NB4 (cell line): ENCODE measurements at places on chromosomes 1 and 21.

GRCh38 chr1:233912909-233913308 lies 8.4 kb downstream of the SLC35F3 start:
- DNase-seq: no peak

DNA sequence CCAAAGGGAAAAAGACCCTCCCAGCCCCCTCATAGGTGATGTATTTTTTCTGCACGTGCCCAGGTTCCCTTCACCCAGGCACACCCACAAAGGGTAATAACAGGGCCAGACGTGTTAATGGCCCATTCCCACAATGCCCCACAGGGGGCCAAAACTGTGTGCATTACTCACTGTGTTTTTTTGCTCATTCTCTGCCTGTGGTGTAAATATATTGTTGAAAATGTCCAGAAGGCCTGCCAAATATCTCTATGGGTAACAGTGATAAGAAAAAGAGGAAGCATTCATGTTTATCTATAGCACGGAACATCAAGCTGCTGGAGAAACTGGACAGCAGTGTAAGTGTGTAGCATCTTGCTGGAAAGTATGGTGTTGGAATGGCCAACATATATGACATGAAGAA lies 21.9 kb downstream of the RHEX start:
- peak; percentile 91 for DNase-seq

GRCh38 chr1:1034439-1034781 lies 14.5 kb downstream of the AGRN start:
- DNase-seq: no peak

- DNase-seq: no peak
Observed at GRCh38 chr1:48123647-48124046, 98.9 kb upstream of the SLC5A9 start.

GRCh38 chr1:87295445-87296110 lies 33.1 kb upstream of the LMO4 start:
- DNase-seq: no peak

GRCh38 chr1:59039551-59039950 lies 255.7 kb upstream of the JUN start:
- DNase-seq: no peak

DNA sequence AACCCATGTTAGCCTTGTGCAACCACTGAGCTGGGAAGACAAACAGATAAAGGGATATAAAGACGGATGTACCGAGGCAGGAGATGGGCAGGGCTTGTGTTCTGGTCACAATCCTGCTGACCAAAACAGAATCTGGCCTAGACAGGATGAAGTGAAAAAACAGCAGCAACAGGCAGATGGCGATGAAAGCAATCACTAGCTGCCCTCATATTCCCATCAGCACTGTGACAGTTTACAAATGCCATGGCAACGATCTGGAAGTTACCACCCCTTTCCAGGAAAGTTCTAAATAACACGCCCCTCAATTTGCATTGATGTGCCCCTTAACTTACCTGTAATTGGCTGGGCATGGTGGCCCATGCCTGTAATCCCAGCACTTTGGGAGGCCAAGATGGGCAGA lies 40.6 kb upstream of the CD46 start:
- DNase-seq: peak; percentile 6

DNA sequence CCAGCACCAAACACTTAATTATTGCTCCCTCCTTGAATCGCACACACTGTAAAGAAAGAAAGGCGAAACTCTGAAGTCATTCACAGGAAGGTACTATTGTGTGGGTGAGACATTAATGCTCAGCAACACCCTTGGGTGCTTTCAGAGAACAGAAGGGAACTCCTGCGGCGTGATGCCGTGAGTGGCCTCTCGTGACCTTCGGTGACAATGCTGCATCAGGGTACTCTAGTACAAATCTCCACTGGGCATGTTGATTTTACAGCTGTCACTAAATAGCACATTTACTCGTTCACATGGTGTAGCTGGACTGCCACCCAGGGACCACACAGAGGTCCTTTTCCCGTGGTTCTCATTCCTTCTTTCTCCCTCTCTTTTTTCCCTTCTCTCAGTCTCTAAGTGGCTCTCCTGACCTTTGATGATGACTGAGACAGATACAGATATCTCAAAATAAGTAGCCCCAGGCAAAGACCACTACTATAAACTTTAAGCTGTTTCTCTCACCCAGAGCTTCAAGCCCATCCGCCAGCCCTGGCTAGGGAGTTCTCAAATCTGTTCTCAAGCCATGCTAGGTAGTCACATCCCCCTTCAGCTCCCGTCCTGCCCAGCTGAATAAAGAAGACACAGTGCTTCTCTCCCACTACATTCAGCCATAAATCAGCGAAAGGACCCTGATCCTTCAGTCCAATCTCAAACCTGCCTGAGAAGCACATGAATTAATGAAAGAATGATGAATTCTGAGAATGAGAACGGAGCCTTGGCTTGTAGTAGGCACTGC lies 223.4 kb upstream of the FMN2 start:
- no peak for DNase-seq

- DNase-seq: peak; percentile 15
Observed at GRCh38 chr1:207313131-207313530, 8.3 kb upstream of the CD55 start.

GRCh38 chr1:1510912-1511532 lies 940 bp upstream of the ATAD3A start:
- DNase-seq: peak; percentile 44

- DNase-seq: no peak
Observed at GRCh38 chr1:204177133-204177532, 11.0 kb upstream of the REN start.

- DNase-seq: no peak
Observed at GRCh38 chr1:40256401-40257084, 1.5 kb upstream of the ZMPSTE24 start.

- DNase-seq: peak; percentile 54
Observed at GRCh38 chr1:214332946-214333798, 52.2 kb downstream of the SMYD2 start.

- DNase-seq: no peak
Observed at GRCh38 chr21:36828891-36829515, 130.1 kb downstream of the SIM2 start.

DNA sequence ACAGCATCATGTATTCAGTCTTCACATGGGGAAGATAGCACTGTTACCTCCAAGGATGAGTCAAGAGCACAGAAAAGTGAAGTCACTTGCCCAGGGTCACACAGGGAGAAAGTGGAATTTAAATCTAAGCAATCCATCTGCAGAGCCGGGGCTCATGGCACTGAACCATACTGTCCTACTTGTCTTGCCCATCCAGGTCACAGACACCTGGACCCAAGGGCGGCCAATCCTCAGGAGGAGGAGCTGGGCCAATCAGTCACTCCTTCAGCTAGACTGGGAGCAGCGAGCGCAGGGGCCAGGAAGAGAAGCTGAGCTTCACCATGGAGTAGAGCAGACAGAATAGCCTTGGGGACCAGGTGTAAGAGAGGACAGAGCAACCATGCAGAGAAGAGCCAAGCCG lies 9.2 kb upstream of the GJB5 start:
- no peak for DNase-seq

DNA sequence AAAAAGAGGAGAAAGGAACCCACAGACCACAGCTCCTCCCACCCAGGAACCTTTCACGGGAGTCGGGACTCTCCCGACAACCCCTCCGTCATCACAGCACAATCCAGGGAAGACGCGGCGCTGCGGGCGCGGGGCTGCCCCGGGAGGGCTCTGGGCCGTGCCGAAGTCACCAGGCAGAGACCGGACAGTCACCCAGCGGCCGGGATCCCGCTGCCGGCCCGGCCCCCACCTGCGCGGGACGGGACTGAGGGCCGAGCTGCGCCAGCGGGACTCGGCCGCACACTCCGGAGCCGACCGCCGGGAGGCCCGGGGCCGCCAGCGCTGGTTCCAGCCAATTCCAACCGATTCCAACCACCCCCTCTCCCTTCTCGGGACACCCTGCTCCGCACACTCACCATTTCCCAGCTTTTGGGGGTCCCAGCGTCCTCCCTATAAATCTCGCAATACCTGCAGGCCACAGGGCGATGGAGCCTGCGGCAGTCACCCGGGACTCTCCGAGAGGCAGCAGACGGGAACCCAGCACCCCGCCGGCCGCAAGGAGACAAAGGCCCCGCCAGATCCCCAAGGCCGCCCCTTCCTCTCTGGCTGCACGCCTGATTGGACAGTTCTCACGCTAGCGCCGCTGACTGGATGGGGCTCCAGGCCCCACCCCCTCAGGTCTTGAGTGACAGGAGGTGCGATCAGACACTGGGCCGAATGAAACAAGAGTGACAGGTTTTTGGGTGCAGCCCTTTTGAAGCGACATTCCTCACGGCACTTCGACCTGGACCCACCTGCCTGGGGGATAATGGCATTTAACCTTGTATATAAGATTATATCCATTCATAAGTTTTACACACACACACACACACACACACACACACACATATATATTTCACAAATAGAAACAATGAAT lies at the start of gene ZNF695:
ZNF695 (minus strand) TSS at position 547 of the 895 bp plus-strand sequence; CDS start at position 398, 149 bp downstream.
- peak; percentile 99 for DNase-seq

GRCh38 chr1:86068841-86069756 lies 87.5 kb downstream of the COL24A1 start:
- no peak for DNase-seq

DNA sequence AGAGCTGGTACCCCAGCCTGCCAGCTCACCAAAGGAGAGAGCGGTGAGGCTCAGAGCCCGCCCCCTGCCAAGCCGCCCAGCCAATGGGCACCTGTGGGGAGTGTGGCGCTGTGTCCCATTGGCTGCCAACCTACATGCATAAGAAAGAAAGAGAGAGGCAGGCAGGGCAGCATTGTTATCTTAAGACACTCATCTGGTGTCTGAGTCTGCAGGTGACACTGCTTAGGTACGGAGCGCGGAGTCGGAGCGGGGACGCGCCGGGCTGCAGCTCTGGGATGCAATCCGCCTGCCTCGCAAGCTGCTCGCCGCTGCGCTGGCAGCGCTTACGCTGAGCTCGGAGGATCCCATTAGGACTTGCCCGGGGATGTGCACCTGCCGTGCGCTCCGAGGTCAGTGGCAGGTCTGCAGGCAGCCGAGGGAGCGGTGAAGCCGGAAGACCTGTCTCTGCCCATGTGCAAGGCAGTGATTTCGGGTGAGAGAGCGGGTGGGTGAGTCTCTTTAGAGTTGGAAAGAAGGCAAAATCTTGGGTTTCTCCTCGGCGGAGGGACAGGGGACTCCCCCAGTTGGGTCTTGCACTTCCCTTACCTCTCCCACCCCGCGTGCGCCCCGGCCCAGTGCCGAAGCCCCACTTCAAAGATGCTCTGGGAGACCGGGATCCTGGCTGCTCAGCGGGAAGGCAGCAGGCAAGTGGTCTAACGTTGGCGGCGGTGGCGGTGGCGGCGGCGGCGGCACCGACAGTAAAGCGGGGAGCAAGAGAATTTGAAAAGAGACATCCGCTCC lies at the start of gene BRINP2:
BRINP2 (plus strand) TSS at position 203 of the 780 bp plus-strand sequence. CDS start 58,919 bp downstream, outside the sequence.
- DNase-seq: no peak

DNA sequence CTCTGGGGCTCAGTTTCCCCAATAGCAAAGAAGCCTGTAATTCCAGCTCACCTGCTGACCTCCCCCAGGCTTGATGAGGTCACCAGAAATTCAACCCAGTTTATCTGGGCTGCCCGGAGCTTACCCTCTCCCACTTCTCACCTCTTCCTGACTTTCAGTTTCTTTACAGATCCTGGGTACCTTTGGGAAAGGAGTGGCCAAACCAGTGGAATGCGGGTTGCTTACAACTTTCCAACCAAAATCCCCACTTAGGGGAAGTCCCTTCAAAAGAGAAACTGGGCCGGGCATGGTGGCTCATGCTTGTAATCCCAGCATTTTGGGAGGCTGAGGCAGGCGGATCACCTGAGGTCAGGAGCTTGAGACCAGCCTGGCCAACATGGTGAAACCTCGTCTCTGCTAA lies 5.9 kb upstream of the MARCKSL1 start:
- no peak for DNase-seq

- no peak for DNase-seq
Observed at GRCh38 chr1:190344454-190344853, 133.2 kb downstream of the BRINP3 start.

DNA sequence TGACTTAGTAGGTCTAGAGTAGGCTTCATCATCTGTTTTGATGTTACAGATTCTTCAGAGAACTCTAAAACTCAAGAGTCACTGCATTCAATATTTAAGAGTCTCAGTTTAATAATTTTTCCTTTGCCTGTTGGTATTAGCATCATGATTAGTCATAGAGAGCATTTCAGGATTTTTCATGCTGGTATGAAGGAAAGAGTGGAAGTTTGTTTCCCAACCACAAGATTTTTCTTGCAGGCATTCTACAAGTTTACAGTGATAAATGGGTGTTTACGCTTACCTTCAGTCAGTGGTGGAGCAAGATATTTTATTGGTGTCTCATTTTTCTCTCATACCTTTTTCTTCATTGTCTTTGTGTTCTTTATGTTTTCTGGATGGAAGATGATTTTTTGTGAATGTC lies 58.4 kb upstream of the MYOCOS start:
- DNase-seq: no peak

- DNase-seq: no peak
Observed at GRCh38 chr1:89912073-89912472, 82.8 kb upstream of the ZNF326 start.

DNA sequence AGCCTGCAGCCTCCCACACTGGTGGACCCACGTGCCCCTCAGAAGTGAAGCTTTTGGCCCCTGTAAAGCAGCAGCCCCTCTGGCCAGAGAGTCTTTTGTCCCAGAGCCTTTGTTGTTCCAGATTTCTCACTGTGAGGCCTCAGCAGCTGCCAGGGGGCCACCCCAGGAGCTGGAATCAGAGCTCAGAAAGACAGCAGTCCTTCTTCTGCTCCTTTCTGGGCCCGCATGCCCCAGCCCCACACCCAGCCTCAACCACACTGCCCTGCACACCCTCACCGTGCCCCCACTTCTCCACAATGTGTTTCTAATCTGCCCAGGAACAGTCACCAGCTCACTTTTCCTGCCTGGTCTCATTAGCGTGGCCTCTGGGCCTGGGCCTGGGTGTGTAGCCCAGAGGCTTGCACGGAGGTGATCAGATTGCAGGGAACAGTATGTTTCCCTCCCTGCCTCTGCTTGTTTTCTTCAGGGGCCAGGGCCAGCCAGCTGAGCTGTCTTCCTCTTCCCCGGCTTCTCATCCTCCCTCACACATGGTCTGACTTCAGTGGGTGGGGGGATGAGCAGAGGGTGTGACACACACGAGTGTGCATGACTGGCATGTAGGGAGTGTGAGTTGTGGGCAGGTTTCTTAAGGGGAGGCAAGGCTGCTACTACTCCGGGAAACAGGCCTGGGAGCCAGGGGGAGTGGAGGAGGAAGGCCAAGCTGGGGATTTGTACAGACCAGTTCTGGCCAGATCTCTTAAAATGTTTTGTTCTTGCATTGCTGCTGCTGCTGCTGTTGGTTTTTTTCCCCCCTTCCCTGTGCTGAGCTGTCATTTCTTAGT lies 82.5 kb upstream of the ZNF648 start:
- DNase-seq: peak; percentile 94

DNA sequence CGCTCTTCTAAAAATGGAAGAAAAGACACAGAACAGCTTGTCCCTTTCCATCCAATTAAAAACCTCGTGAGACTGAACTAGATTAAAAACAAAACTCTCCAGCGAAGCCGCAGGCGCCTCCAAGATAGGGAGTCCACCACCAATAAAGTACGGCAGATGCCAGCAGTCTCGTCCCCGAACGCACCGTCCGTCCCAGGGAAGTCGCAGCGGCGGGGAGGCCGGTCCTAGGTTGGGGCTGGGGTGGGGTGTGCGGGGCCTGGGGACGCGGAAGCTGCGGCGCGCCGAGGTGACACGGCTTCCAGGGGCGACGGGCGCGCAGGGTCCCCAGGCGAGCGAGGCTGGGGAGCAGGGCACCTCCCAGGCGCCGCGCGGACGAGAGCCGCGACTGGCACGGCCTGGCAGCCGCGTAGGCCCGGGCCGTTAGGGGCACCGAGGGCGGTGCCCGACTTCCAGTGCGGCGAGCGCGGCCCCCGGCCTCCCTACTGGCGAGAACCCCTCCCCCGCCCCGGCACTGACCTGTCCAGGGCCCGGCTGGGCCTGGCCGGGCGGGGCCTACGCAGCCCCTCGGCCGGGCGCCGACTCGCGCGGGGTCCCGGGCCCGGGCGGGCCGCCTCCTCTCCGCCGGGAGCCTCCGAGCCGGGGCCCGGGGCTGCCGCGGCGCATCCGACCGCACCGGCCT lies 28.3 kb upstream of the A3GALT2 start:
- peak; percentile 70 for DNase-seq
